ENCODE measurements at places on chromosomes 3 and 15.

- DNase-seq: no peak
Measured at GRCh38 chr3:14210843-14211594, 32.4 kb downstream of the LSM3 start.

DNA sequence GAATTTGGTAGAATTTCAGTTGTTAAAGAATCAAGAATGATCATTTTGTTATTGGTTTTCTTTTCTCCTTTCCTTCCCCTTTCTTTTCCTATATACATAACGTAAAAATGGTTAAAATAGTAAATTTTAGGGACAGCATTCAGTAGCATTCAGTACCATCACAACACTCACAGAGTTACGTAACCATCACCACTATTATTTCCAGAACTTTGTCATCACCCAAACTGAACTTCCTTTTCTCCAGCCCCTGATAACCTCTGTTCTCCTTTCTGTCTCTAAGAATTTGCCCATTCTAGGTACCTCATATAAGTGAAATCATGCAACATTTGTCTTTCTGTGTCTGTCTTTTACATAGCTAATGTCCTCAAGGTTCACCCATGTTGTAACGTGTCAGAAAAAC, 165.3 kb downstream of the AKAP13 start:
- no peak for DNase-seq

DNA sequence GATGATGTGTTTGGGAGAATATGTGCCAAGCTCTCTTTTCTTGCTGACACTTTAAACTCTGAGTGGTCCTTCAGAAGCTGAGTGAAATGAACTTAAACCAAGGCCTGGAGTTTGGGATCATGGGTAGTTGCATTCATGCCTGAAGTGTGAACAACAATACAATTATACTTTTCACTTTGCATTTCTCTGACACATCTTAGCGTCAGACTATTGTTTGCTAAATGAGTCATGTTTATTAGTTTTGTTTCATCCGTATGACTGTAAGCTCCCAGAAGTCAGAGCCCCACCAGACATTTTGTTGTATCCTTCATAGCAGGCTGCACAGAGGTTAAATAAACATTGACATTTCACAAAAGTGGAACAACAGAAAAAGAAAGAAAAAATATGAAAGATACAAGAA, 542.6 kb downstream of the TUSC7 start:
- no peak for DNase-seq

DNA sequence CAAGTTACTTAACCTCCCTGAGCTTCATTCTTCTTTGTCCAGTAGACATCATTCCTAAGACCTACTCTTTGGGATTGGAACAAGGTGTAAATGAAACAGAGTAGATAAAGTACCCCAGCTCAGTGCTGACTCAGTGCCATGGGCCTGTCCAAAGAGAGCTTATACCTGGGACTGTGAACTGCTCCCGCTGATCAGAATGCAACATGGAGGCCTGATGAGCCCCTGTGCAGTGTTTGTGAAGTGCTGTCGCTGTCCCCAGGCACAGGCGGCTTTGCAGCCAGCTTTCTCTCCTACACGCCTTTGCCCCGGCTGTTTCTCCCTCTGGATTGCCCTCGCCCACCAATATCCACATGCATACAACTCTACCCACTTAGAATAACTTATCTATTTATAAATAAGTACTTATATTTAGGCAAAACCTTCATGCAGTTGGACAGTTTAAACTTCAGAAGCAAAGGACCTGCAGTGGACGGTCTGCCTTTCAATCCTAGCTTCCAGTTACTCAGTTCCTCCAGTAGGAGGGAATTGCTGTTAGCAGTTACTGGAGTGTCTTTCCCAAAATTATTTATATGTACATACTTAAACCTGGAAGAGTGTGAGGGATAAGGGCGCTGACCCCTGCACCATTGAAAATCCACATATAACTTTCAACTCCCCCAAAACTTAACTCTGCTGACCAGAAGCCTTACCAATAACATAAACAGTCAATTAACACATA, 80.0 kb downstream of the CORO2B start:
- no peak for DNase-seq

DNA sequence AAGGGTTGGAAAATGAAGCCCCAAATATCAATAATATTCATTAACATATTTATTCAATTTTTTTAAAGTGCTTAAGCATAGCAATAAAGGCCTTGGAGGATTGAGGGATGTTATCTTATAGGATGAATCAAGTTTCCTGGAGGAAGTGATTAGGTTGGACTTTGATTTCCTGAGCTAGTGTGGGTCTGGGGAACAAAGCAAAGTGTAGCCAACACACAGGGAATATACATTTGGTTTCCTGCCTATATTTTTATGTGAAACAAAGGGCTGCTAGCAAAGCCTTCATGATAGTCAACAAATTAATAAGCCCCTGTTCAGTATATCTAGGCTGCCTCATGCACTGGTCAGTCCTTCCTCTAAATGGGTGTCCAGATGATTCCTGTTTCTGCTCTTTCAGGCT, 261.1 kb upstream of the IL12A start:
- no peak for DNase-seq

GRCh38 chr3:94937980-94938379, 875.1 kb downstream of the NSUN3 start:
- DNase-seq: no peak

DNA sequence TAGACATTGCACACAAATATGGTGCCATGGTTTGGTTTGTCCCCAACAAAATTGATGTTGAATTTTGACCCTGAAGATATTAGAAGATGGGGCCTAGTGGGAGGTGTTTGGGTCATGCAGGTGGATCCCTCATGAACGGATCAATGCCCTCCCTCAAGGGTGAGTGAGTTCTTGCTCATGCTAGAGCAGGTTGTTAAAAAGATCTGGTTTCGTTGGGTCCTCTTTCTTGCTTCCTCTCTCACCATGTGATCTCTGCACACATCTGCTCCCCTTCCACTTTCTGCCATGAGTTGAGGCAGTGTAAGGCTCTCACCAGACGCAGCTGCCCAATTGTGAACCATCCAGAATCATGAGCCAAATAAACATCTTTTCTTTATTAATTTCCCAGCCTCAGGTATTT, 87.8 kb upstream of the MDFIC2 start:
- no peak for DNase-seq

DNA sequence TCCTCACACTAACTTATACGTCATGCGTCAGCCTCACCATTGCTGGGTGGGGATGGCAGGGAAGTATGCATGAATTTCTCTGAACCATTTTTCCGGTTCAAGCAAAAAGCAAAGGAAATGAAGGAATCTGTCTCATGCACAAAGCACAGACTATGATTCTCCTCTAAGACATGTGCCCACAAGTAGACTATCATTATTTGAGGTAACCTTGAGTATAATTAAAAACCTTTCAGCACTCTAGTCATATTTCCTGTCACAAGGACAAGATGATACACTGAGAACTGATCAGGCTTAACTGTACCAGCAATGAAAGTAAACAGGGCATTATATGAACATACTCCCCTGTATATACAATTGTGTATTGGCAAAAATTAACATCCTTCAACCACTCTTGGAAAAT, 56.7 kb upstream of the TSC22D2 start:
- no peak for DNase-seq

- peak; percentile 52 for DNase-seq
Measured at GRCh38 chr3:186614597-186615483, 2.0 kb downstream of the AHSG start.
